ENCODE measurements at places on chromosomes 2 and 18.

GRCh38 chr2:64839844-64840243, 149.4 kb upstream of the SLC1A4 start:
- no peak for DNase-seq

DNA sequence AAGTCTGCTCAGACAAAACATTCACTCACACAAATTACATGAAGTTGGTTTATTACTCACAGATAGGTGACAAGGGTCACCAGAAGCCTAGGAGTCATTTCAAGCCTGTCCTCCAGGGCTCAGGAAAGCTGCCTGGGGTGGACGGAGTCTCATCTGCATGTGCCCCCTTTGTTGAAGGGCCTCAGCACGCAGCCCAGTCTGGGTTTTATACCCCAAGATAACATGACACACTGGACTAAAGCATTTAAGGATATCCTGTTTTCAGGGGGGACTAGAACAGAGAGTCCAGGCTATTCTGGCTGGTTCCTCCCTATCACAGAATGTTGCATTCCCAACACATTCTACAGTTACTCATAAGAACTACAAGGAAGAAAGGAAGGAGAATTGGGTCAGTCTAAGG, 164.7 kb downstream of the MREG start:
- DNase-seq: no peak

- DNase-seq: no peak
Observed at GRCh38 chr2:160753331-160753654, 259.7 kb upstream of the RBMS1 start.

- no peak for DNase-seq
Observed at GRCh38 chr18:34048423-34048822, 176.3 kb downstream of the NOL4 start.

DNA sequence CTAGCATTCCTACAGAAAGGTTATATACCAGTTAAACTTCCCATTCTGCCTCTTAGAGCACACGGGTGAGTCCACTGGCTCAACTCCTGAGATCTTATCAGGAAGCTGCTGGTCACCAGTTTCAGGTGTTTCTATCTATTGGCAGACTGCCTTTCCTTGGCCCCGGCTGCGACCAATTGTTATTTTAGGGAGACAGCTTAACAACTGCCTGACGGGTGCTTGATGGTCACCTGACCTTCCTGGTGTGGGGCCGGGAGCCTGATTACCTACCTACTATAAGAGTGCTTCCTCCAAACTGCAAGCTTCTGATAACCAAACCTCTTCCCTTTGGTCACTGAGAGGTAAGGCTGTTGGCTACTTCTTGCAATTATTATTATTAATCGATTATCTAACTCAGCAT, 122.1 kb upstream of the XIRP2 start:
- DNase-seq: no peak

GRCh38 chr2:45929674-45930395, 278.4 kb downstream of the PRKCE start:
- no peak for DNase-seq

- DNase-seq: no peak
Observed at GRCh38 chr2:212465456-212465855, 73.1 kb downstream of the ERBB4 start.

- no peak for DNase-seq
Observed at GRCh38 chr2:45946023-45946422, 294.5 kb downstream of the PRKCE start.

- DNase-seq: no peak
Observed at GRCh38 chr2:71479261-71479660, 25.9 kb downstream of the DYSF start.

DNA sequence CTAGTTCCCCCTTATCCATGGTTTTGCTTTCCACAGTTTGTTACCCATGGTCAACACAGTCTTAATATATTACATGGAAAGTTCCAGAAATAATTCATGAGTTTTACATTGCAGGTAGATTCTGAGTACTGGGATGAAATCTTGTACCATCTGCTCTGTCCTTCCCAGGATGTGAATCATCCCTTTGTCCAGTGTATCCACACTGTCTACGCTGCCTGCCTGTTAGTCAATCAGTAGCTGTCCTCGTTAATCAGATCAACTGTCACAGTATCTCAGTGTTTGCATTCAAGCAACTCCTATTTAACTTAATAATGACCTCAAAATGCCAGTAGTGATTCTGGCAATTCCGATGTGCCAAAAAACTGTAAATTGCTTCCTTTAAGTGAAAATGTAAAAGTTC, 76.3 kb downstream of the DYNC1I2 start:
- DNase-seq: no peak

DNA sequence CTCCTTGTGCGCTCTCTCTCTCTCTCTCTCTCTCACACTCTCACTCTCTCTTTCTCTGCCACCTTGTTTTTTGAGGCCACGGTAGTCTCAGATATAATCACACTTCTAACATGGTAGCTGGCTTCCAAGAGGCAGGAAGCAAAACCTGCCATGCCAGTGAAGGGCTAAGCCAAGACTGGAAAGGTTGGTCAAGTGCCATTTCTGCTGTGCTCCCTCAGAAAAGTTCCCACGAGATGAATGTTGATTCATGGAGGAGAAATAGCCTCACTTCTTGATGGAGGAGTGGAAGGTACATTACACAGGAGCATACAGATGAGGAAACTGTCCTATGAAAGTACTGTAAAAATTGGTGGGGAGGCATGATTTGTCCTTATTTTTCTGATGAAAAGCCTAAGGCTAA, 237.9 kb downstream of the XIRP2 start:
- DNase-seq: no peak

DNA sequence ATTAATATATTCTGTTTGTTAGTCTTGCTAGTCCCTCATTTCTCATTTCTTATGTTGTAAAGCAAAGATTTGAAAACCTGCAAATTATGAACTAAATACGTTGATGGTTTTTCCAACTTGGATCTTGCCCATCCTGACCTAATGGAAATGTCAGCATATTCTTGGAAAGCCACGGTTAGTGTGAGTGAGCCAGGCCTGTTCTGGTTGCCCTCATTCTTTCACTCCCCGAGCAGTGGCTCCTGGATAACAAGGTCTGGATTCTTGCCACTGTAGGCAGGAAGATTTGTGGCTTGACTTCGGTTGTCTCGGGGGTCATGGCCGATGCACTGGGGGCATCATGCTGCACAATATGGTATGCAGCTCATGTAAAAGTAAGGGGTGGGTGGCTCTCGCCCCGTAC, 359.1 kb downstream of the MEIS1 start:
- no peak for DNase-seq

GRCh38 chr2:143058851-143059250, 70.4 kb upstream of the ARHGAP15 start:
- DNase-seq: no peak

DNA sequence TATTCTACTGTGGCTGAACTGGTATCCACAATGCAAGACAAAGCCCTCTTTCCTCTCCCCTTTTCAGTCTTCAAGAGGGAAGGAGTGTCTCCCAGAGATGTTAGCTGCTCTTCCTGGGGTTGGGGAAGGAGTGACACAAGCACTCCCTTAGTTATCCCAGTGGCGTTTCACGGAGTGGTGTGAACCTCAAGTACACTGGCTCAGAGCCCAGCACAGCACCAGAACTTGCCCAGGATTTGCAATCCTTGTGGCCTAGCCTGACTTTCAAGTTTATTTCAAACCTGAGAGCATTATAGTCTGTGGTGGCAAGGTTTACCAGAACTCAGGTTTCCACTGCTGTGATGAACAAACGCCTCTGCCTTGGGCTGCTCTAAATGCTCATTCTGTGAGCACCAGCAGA, 162.5 kb downstream of the CCDC102B start:
- DNase-seq: no peak

- DNase-seq: no peak
Observed at GRCh38 chr2:120550282-120550681, 185.4 kb upstream of the GLI2 start.

- no peak for DNase-seq
Observed at GRCh38 chr2:177432703-177433102, 40.1 kb downstream of the AGPS start.

DNA sequence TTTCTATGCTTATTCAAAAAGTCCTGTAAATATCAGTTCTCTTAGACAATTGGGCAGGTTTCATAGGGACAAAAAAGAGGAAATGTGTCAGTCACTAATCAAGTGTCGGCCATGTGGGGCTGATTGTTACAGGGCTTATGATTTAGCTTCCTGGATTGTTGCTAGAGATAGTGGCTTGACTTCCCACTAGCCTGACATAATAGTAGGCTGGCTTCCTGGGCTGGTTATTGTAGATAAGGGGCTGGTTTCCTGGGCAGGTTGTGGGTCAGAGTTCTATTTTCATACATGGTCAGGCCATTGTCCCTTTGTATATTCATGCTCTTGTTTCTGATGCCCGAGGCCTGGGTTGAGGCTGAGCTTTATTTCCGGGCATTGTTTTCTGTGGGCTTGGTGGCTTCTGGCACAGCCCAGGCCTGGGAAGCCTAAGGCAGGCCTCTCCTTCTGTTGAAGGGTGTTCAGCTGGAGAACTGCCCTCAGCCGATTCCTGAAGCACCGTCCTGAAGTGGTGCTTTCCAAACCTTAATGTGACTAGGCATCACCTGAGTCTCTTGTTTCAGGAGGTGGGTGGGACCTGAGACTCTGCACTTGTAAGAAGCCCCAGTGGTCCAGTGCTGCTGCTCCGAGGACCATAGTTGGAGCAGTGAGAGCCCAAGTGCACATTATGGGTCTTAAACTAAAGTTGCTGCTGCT, 37.0 kb downstream of the CD8B2 start:
- no peak for DNase-seq

DNA sequence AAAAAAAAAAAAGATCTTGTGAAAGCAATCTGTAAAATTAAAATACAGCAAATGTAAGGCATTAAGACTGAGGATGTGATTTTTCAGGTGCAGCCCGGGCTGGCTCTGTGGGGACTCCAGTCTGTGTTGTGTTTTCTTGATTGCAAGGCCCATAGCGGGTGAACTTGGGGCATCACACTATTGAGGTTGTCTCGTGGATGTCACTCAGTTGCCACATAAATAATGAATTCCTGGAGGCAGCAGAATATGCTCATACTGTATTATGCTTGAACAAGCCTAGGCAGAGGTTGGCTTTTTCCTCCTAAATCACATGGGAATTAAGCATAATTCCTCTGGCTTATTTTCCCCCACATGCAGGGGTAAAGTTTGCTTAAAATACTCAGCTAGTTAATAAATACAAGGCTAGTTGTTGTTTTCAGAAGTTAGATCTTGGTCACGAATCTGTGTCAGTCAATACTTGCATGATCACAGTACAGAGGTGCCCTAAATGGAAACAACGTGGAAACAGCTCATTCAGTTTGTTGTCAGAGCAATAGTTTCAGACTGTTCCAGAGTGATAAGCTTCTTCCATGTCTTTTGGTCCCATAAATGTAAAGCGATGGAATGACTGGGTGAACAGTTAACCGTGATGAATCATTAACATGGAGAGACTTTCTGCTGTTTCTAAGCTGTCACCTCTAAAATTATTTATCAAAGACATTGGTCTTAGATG, 16.4 kb downstream of the GEMIN6 start:
- no peak for DNase-seq

- no peak for DNase-seq
Observed at GRCh38 chr2:205957452-205958154, 128.4 kb downstream of the INO80D start.

DNA sequence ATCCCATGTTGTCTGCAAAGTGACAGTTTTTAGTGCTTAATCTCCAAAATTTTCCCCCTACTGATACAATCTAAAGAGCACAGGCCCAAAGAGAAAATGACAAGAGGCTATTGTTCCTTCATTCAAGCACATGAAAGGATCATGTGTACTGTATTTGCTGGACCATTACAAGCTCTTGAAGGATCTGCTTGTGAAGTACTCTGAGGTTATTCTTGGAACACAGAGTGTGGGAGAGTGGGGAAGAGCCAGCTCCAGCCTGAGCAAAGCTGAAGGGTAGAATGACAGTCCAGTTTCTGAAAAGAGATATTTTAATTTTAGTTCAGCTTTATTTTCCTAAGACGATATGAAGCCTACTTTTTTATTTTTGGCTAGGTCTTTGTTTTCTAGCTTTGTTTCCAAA, 112.2 kb downstream of the GALNT3 start:
- no peak for DNase-seq

GRCh38 chr2:237316339-237316738, 97.6 kb downstream of the COL6A3 start:
- DNase-seq: no peak

DNA sequence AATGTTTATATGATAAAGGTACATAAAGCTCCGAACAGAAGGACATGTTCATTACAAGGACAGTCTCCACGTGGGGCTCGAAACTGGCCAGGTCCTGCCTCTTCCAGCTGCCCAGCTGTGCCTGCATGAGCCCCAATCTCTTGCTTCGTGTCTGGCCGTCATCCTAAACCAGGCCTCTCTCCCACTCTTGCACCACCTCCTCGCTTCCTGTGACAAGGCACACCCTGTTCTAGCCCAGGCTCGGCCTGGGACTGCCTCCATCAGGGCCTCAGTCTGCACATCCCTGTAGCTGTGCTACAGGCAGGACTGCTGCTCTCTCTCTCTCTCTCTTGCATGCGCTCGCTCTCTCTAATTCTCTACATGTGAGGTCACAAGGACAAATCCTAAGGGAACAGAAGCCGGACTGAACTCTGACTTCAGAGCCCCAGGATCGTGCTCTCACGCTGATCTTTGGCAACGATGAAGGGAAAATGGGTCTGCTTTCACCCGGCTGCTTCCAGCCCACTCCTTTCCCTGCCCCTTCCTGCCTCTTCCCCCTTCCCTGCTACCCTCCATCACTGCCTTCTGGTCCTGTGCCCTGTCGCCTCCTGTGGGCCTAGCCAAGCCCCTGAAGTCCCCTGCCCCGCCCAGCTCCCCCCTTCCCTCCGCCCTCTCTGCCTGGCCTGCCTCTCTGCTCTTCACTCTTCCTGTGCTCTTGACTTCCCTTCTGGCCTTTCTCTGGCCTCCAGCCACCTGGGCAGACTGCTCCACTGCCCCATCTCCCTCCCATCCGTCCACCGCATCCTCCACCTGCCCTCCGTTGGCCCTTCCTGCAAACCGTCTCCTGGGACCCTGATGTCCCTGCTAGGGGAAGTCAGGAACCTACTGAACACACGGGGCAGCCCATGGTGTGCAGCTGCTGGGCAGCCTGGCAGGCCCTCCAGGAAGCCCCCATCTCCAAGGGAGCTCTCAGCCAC, 7.8 kb upstream of the GPR55 start:
- DNase-seq: no peak

- no peak for DNase-seq
Observed at GRCh38 chr2:100278501-100278900, 43.8 kb downstream of the LONRF2 start.

DNA sequence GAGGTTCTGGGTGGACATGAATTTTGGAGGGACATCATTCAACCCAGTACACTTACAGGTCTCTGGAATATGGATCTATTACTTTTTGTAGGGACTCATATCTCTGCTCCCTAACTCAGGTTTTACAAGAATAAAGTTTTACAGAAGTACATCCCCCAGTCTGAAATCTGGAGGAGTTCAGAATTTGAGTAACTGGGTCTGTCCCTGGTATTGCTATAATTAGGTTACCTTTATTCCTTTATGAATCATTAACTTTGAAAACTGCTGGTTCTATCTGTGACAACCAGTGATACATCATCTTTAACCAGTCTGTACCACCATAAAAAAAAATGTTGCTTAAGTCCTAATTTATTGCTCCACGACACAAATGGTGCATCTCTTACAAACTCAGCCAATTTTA, 59.9 kb downstream of the INSIG2 start:
- no peak for DNase-seq

- no peak for DNase-seq
Observed at GRCh38 chr2:8496617-8497016, 185.2 kb upstream of the ID2 start.

All from stimulated activated CD4-positive, alpha-beta T cell treated with anti-CD3 and anti-CD28 coated beads, Interleukin-15, amount 100 ng/mL, for 48 hours (primary cell).